ENCODE measurements at places on chromosomes 16 and 17. TPM values are rescaled to one million over a fixed set of nuclear protein-coding genes. Genes with fewer than 3 reads are reported as not detected.

ELMO3 gene
- total RNA-seq: 1.2 TPM

PHOSPHO1 gene
- 0.95 TPM for total RNA-seq

HSD17B1 gene
- total RNA-seq: 1.5 TPM

OR1A1 gene
- total RNA-seq: not detected

DNA sequence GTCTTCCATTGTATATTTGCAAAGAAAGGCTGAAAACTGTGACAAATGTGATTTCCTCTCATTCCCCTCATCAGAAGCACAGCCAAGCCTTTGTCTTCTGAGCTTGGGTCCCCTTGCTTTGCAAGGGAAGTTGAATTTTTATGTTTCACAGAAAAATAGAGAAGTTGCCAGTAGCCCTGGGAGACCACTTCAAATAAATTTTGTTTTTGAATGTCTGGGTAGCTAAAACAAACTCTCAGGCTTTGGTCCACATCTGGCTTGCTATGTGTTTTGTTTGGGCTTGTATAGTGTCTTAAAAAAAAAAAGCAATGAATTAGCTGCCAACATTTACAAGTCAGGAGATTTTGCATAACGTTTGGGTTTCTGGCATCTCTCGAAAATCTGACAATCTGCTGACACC is 24.1 kb downstream of the PIK3R6 start:
- H3K4me1 ChIP-seq: no peaks in the 10 kb centered on the region
- no peak overlapping the region for H3K27ac ChIP-seq
- H3K27me3 ChIP-seq: peaks cover 2% of the 10 kb centered on the region
- no peak for DNase-seq

DNA sequence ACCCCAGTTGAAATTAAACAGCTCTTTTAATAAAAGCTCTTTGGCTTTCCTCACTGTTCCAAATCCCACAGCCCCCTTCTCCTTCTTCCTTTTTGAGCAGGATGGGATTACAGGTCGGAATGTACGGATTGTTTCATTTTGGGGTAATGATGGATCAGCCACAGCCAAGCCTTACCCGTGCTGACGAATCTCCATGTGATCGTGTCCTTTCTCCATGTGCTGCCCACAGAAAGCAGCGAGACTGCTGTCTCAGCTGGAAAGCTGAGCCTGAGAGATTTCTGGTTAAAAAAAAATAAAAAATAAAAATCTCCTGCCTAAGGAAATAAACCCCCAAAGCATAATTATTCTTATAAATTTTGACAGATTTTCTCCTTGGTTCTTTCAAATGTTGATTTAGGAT is 276.6 kb downstream of the CPPED1 start:
- H3K4me3 ChIP-seq: no peak overlapping the region
- H3K36me3 ChIP-seq: no peaks in the 10 kb centered on the region
- no peaks in the 10 kb centered on the region for H3K27me3 ChIP-seq

- no peaks in the 10 kb centered on the region for H3K27me3 ChIP-seq
- no peak overlapping the region for H3K27ac ChIP-seq
- H3K36me3 ChIP-seq: no peaks in the 10 kb centered on the region
- DNase-seq: peak; percentile 66
- no peak overlapping the region for H3K4me3 ChIP-seq
- H3K4me1 ChIP-seq: no peaks in the 10 kb centered on the region
Observed at GRCh38 chr16:22232277-22233036, 26.4 kb downstream of the EEF2K start.

DNA sequence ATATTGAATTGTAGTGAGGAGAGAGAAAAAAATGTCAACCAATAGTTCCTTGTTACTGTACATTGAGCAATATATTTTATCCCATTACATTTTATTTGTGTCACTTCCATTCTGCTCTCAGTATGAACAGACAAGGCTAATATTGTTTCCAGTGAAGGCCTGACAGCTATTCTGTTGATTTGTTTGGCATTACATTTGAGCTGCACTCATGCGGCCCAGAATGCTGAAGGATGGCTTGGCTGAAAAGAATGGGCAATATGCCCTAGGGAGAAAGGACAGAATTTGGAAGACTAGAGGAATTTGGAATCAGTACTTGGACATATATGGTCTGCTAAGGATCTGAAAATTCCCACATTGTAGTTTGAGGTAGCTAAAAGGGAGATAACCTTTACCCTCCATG is 1294.4 kb downstream of the CDH8 start:
- H3K27ac ChIP-seq: no peak overlapping the region
- no peaks in the 10 kb centered on the region for H3K27me3 ChIP-seq
- no peak overlapping the region for H3K4me3 ChIP-seq
- H3K36me3 ChIP-seq: no peaks in the 10 kb centered on the region
- H3K4me1 ChIP-seq: no peaks in the 10 kb centered on the region

DNA sequence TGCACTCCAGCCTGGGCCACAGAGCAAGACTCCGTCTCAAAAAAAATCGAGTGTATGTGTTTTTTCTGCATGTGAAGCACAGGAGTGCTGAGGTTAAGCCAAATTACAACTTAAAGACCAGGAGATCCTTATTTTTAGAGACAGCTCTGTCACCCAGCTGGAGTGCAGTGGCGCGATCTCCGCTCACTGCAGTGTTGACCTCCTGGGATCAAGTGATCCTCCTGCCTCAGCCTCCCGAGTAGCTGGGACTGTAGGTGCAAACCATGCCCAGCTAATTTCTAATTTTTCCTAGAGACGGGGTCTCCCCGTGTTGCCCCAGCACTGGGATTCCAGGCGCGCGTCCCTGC is 7.5 kb upstream of the PPP1R27 start:
- DNase-seq: no peak
- H3K27ac ChIP-seq: no peak overlapping the region
- H3K36me3 ChIP-seq: peaks cover 34% of the 10 kb centered on the region
- H3K4me3 ChIP-seq: no peak overlapping the region
- H3K4me1 ChIP-seq: no peaks in the 10 kb centered on the region

- H3K4me3 ChIP-seq: peak within 1 kb of the TSS; percentile 83
- DNase-seq: peak; percentile 75
- no peaks in the 10 kb centered on the region for H3K27me3 ChIP-seq
- peaks cover 11% of the 10 kb centered on the region for H3K4me1 ChIP-seq
- peak within 1 kb of the TSS; percentile 88 for H3K27ac ChIP-seq
- peaks cover 28% of the 10 kb centered on the region for H3K36me3 ChIP-seq
Observed at GRCh38 chr17:43211480-43212402, at the start of gene TMEM106A. TSS of gene TMEM106A (plus strand) at chr17:43211875. CDS start at chr17:43213042, 1,167 bp downstream.

- H3K4me3 ChIP-seq: no peak overlapping the region
- no peaks in the 10 kb centered on the region for H3K27me3 ChIP-seq
- H3K36me3 ChIP-seq: no peaks in the 10 kb centered on the region
- H3K27ac ChIP-seq: no peak overlapping the region
Observed at GRCh38 chr16:10740000-10740844, 3.4 kb upstream of the NUBP1 start.

- H3K4me1 ChIP-seq: peaks cover 2% of the 10 kb centered on the region
- H3K4me3 ChIP-seq: no peak overlapping the region
- no peak overlapping the region for H3K27ac ChIP-seq
Observed at GRCh38 chr16:67800338-67800926, 5.9 kb downstream of the RANBP10 start.

DNA sequence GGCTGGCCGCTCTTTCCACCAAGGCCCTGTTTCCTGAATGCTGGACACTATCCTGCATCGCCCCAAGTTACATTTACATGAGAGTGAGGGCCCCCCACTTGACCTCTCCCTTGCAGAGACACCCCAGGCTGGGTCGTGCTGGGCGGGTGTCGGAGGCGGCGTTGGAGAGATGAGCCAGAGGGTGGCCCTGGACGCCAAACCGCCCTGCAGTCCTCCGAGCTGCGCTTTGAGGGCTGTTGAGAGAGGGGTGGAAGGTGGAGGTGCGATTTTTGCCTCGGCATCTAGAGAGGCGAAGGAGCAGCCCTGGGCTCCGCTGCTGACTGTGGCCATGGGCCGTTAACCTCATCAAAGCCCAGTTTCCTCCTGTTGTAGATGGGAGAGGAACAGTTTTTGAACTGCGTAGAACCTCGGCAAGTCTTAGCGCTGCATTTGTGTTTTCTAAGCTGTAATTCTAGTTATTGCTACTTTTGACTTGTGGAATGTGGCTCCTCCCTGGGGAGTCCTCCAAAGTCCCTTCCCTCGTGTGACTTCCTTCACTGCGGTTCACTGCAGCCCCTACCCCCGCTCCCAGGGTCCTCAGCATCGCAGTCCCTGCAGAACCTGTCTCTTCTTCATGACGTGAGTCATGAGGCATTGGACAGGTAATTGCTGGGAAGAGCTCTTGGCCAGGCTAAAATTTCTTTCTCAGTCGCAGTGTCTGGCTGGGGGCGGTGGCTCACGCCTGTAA is 986 bp upstream of the ELOB start:
- peak overlapping the region; percentile 99 for H3K27ac ChIP-seq
- no peaks in the 10 kb centered on the region for H3K27me3 ChIP-seq

- H3K4me1 ChIP-seq: peaks cover 33% of the 10 kb centered on the region
- peaks cover 5% of the 10 kb centered on the region for H3K36me3 ChIP-seq
- H3K27ac ChIP-seq: peak overlapping the region; percentile 79
- DNase-seq: peak; percentile 82
- H3K4me3 ChIP-seq: no peak overlapping the region
Observed at GRCh38 chr17:2195729-2196128, 107.9 kb downstream of the SMG6 start.

DNA sequence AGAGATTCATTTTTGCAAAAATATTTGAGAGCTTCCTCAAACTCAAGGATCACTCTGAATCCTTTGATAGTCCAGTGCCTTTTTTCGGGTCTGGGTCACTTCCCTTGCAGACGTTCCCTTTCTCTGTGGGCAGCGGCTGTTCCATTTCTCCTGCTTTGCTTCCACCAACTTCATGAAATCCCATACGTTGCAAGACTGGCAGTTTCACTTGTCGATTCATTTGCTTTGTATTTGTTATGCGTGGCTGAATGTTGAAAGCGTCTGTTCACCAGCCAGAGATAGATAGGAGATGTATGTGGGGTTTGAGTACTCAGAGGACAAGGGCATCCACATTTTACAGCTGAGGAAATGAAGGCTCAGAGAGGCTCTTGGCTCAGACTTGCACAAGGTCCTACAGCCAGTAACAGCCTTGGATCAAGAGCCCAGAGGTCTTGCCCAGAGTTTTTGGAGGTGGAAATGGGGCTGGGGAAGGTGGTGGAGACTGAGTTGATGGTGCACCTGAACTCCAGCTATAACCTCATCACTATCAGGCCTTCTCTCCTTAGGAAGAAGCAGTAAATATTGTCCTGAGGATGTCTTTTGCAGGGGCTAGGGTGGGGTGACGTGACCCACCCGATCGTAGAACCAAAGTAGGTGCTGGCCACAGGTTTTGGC is 1.3 kb upstream of the CCDC102A start:
- H3K4me3 ChIP-seq: no peak overlapping the region
- H3K4me1 ChIP-seq: peaks cover 12% of the 10 kb centered on the region
- H3K36me3 ChIP-seq: no peaks in the 10 kb centered on the region

GRCh38 chr17:68431045-68431608 is 26.2 kb downstream of the WIPI1 start:
- no peak for DNase-seq
- no peak overlapping the region for H3K4me3 ChIP-seq
- H3K36me3 ChIP-seq: peaks cover 59% of the 10 kb centered on the region
- no peak overlapping the region for H3K27ac ChIP-seq

DNA sequence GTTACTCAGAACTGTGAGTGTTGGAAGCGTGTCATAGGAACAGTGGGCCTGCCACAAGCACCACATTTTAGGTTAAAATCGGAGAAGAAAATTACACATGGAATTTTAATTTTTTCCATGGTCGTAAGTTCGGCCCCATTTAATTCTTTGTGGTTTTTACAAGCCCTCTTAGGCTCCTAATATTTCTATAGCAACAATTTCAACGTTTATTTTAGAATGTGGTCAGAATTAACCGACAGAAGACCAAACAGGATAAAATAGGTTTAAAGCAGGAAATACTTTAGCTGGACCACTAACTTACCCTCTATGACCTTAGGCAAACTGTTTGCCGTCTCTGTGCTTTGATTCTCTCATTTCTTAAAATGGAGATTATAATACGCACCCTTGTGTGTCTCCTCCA is 69.9 kb downstream of the FTO start:
- peaks cover 8% of the 10 kb centered on the region for H3K27me3 ChIP-seq
- no peak for DNase-seq
- H3K4me1 ChIP-seq: peaks cover 43% of the 10 kb centered on the region
- H3K4me3 ChIP-seq: no peak overlapping the region
- no peaks in the 10 kb centered on the region for H3K36me3 ChIP-seq
- no peak overlapping the region for H3K27ac ChIP-seq

GRCh38 chr16:60510941-60511340 is 1525.3 kb downstream of the CDH8 start:
- H3K27ac ChIP-seq: no peak overlapping the region
- no peak overlapping the region for H3K4me3 ChIP-seq
- no peaks in the 10 kb centered on the region for H3K4me1 ChIP-seq
- H3K36me3 ChIP-seq: no peaks in the 10 kb centered on the region
- H3K27me3 ChIP-seq: no peaks in the 10 kb centered on the region

DNA sequence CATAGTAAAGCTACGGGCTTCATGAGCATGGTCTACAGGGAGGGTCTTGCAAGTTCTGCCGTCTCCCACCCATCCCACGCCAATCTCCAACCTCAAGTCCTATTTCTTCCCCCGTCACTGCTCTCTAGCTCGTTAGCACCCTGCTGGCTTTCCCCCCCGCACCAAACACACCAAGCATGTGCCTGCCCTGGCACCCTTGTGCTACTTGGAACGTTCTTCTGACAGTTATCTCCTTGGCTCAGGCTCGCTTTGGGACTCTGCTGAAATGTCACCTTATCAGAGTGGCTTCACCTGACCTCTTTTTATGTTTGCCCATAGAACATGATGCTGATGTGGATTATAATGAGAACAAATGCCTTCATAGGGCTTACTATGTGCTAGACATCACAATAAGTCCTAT is 21.9 kb downstream of the GLYR1 start:
- DNase-seq: no peak
- peaks cover 59% of the 10 kb centered on the region for H3K36me3 ChIP-seq
- H3K4me1 ChIP-seq: no peaks in the 10 kb centered on the region
- no peaks in the 10 kb centered on the region for H3K27me3 ChIP-seq
- no peak overlapping the region for H3K27ac ChIP-seq
- no peak overlapping the region for H3K4me3 ChIP-seq

DNA sequence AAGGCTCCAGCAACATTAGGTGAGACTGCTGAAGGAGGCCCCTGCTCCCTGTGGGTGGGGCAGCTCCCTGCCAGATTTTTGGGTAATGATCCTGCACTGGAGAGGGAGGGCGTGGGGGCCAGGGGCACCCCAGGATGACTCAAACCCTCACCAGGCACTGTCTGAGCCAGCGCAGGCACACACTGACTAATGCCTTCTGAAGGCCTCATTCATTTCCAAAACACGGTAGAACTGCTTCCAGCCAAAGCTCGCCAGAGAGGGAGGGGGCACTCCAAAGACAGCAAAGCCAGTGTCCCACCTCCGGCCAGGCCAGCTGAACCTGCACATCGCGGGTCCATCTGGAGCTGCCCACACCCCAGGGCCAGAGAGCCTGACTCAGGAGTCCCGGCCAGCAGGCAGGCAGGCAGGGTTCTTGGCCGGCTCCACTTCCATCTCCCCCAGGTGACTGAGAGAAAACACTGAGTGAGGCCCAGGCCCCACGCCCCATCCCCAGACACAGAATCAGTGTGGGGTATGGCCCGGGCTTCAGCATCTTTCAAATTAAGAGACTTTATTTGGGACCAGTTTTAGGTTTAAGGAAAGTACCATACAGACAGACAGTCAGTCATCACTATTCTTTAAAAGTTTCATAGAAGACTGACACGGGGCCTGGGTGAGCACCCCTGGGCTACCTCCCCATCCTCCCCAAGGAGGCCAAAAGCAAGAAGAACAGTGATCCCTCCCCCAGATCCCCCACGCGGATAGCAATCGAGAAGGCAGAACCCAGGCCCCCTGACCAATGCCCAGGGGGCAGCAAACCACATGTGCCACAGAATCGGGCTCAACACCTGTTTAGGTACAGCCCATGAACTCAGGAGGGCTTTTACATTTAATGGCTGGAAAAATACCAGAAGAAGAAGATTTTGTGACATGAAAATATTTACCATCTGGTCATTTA is 2.3 kb downstream of the PIEZO1 start:
- peak; percentile 74 for DNase-seq
- H3K4me1 ChIP-seq: peaks cover 53% of the 10 kb centered on the region
- H3K27me3 ChIP-seq: no peaks in the 10 kb centered on the region
- H3K27ac ChIP-seq: peak overlapping the region; percentile 87
- peak overlapping the region; percentile 80 for H3K4me3 ChIP-seq

All from astrocyte (in vitro differentiated cells and primary cell).